Thoracic aorta (tissue), 2 donors: ENCODE measurements at places on chromosomes 5 and 9. TPM values are rescaled to one million over a fixed set of nuclear protein-coding genes. Genes with fewer than 3 reads are reported as not detected.

The ADAMTSL1 gene
- 61.4 TPM for total RNA-seq

The ANKRD18A gene
- total RNA-seq: not detected

The PRUNE2 gene
- 420 TPM for total RNA-seq

The LRRC19 gene
- not detected for total RNA-seq

The TRPM6 gene
- total RNA-seq: 0.41 TPM
